ENCODE measurements at places on chromosomes 5 and 9. TPM values are rescaled to one million over a fixed set of nuclear protein-coding genes. Genes with fewer than 3 reads are reported as not detected.

Gene CCDC192
- 0.79 TPM for polyA plus RNA-seq

Gene CCNJL
- 6.5 TPM for polyA plus RNA-seq

Gene FAM78A
- polyA plus RNA-seq, result 3.8 TPM

Gene SEC61B
- 156 TPM for polyA plus RNA-seq

Gene TRIP13
- 11.2 TPM for polyA plus RNA-seq

Gene PCDHGA7
- 1.8 TPM for polyA plus RNA-seq

Gene IFNA2
- polyA plus RNA-seq, result not detected

All from left renal pelvis (tissue), 4 donors.